Colonic mucosa (tissue), 4 donors: ENCODE measurements at places on chromosomes 2 and 18.

- no peak for DNase-seq
Measured at GRCh38 chr18:45828917-45829811, 3.7 kb downstream of the SIGLEC15 start.

- no peak for DNase-seq
Measured at GRCh38 chr2:117621326-117621725, 193.2 kb upstream of the DDX18 start.

DNA sequence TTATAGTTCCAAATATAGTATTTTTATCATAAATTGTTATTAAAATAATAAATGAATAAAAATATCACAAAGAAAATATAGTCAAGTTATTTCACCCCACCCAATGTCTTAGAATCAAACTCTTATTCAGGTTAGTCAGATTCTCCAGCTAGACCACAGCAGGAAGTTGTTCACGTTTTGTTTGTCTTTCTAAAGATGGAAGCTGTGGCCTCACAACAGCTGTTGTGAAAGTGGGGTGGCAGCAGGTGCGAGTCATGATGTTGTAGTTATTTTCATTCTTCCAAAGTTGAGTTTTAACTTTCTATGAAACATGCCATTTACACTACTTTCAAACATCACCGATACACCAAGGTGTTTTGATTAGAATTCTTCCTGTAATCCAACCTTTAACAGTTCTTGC is 272.9 kb downstream of the SLC8A1 start:
- no peak for DNase-seq

DNA sequence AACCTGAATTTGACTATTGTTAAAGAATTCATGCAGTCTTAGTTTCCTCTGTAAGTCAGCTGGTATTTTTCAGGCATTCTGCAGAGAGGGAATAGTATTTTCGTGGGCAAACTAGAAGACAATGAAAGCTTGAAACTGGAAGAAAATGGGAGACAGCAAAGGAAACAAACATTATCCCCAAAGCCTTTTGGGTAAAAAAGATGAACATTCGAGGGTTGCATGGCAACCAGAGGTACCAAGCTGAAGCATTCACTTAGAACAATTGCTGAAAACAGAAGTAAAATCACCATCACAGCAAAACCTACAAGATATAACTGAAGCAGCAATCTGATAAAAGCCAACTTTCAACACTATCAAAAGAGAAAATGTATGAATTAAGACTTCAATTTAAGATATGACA is 233.7 kb downstream of the SCG2 start:
- DNase-seq = no peak

DNA sequence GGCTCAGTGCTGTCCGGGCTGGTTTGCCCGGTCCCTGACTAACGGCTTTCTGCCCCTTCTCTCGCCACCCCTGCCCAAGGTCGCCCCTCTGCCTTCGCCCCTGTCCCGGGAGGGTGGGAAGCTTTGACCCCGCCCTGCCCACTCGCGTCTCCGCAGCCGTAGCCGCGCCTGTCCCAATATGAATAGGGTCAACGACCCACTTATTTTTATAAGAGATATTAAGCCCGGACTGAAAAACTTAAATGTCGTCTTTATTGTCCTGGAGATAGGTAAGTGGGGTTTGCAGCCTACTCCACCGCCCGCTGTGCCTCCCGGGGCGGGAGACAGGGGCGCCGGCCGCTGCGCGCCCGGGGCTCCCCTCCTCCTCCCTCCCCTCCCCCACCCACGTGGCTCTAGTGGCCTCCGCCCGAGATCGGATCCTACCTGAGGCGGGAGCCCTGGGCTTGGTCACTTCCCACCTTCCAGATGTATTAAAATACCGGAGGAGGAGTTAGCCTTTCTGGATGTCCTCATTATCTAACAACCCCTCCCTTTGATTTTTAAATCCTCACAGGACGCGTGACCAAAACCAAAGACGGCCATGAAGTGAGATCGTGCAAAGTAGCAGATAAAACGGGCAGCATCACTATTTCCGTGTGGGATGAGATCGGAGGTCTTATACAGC is 633 bp downstream of the NABP1 start:
- DNase-seq = peak; percentile 78

DNA sequence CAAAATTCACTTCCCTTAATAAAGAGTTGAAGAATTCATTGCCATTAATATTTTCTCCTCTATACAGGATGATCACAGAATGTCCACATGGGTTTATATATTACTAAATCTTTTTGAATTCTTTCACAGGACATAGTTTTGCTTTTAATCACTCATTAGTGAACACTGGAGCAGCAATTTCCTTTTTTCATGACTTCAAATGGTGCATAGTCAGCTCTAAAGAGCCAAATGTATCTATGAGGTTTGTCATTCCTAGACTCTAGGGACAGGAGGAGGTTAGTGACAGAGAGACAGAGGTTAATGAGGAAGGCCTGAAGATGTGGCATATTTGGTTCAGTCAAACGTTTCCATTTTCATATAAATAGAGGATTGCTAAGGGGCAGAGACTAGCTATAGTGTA is 111.8 kb downstream of the FSHR start:
- DNase-seq = no peak

- DNase-seq = no peak
Measured at GRCh38 chr2:67561457-67561965, 164.4 kb downstream of the ETAA1 start.

GRCh38 chr18:30920351-30920750 is 122.2 kb downstream of the DSC3 start:
- no peak for DNase-seq

- DNase-seq = no peak
Measured at GRCh38 chr2:46353509-46353908, 56.3 kb downstream of the EPAS1 start.

DNA sequence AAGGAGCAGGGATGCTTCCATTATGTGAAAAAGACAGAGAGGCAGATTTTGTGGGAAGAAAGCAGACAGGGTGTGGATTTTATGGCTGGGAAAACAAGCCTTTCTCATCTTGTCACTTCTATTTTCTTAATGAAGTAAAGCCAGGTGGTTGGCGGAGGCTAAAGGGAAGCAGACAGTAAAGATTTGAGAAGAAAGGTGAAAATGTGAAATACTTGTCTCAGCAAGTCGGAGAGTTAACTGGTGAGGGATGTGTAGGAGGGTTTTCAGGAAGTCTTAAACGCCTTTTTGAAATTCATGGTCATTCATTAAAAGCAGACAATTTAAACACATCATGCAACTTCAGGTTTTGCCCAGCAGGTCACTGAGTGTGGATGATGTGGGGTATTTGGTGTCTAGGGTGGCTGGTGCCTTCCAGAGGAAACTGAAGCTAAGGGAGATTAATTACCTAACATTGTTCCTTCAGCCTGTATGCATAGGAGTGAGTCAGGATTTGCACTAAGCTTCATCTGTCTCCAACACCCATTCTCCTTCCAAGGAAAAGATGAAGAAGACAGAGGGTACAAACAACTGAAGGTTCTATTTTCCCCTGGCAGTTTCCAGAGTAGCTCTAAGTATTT is 20.7 kb downstream of the SLC14A2 start:
- DNase-seq = no peak

DNA sequence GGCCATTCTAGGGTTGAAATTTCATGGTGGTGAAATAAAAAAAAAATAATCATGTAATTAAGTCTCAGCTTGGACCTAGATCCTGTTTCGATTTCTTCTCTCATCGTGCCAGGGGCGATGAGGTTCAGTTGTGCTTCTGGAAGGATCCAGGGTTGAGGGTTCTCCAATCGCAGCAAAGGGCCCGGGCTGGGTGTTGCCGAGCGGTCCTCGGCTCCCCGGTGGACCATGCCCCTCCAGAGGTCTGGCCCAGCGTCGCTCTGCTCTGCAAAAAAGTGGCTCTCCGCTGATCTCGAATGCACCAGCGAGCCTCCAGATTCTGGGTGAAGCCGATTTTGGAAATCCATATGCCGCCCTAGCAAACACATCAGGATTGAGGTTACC is 39.0 kb downstream of the EN1 start:
- DNase-seq = no peak

GRCh38 chr2:105808423-105809096 is 63.8 kb downstream of the NCK2 start:
- no peak for DNase-seq

DNA sequence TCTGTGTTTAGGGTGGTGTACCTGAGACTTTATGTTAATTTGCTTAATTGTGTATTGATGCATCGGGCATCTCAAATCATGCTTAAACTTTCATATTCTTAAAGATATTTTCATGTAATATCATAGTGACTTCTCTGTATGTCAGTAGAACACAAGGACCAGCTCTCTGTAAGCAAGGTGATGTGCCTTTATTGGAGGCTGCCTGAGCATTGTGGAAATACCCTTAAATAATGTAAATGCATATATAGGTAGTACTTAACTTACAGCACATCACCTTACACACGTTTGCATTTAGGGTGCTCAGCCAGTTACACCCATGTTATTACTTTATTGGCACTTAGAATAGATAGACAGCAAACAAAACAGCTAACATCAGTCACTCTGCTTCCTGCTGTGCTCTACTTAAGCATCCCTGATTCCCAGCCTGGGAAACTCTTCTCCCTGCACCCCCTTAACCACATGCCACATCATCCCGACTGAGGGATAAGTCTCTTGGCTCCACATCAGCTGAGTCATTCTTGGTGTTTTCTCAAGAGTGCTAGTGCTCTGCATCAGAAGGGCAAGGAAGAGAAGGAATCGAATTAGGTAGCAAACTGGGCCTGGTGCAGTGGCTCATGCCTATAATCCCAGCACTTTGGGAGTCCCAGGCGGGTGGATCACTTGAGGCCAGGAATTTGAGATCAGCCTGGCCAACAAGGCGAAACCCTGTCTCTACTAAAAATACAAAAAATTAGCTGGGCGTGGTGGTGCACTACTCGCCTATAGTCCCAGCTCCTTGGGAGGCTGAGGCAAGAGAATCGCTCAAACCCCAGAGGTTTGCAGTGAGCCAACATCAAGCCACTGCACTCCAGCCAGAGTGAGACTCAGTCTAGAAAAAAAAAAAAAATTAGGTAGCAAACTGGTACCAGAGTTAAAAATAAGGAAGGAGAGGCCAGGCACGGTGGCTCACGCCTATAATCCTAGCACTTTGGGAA is 108.7 kb downstream of the MAP3K20 start:
- DNase-seq = peak; percentile 43

DNA sequence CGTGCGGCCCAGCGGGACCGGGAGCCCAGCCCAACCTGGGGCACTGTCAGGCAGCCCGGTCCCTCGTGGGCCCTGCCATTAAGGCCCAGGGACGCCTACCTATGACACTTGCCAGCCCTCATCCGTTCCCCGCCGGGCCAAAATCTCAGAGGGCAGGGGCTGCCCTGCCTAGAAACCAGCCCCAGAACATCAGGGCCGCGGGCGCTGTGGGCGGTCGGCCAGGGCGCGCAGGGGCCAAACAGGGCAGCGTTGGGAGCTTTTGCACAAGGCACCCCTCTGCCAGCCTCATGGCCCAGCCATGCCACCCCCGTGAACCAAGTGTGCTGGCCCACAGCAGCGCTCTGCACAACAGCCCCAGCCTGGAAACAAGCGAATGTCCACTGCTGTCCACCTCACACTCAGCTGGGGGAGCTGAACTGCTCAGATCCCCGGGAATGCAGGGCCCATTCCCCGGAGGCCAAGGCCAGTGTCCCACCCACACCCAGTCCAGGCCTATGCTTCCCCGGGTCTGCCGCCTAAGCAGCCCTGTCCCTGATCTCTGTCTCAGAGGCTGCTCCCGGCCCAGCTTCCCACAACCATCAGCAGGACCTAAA is 3.5 kb upstream of the NEURL3 start:
- no peak for DNase-seq

GRCh38 chr2:102619414-102620319 is at the start of gene SLC9A2:
Gene SLC9A2, plus strand, starts transcription at chr2:102619553. Its CDS starts 296 bp downstream, at chr2:102619849.
- DNase-seq = peak; percentile 57

DNA sequence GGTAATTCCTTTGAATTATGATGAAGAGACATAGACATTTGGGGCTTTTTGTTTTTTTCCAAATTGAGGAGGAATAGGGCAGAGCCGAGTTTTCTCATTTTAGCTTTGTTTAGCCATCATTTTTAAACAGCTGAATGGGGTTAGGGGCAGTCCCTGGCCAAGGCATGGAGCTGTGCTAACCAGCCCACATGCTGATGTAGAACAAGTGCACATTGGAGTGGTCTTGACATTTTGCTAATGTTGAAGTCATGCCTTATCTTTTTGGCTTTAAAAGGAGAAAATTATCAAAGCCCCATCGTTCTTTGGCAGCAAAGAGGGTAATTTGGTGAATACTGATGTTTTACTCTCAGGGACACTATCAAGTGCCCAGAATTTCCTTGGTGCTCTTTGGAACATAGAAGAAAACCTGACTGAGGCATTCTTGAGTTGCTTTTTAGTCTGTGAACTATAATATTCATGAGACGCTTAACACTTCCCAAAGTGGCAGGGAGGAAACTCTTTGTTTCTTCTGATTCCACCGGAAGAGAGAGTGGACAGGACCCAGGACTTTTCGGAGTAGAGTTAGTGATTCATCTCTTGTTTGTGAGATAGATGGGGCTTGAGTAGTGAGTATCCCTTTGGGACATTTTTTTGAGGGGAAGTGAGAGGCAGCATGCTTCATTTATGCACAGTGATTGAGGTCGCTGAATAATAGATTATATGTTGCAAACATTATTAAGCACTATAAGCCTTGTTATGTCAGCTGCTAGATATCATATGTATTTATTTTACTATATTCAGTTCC is 45.0 kb downstream of the MTA3 start:
- no peak for DNase-seq

DNA sequence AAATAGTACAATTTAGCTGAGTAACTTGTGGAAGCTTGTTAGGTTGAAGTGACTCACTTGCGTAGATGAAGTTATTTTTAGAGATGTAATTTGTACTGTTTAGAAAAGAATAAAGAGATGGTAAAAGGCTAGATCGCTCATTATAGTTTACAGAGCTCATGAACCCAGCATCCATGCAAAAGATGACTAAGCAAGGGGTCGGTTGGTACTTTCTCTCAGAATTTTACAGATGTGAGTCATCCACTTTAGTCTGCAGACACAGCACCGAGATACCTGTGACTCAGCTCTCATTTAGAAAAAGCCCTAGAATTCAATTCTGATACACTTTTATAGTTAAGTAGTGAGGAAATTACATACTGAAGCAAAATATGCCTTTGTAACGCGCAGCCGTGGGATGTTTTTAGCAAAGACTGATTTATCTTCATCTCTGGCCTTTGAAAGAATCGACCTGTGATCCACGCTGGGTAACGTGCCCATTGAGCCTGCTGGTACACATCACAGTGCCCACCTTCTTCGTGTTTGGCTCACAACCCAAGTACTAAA is 116.5 kb upstream of the FOSL2 start:
- no peak for DNase-seq

- no peak for DNase-seq
Measured at GRCh38 chr2:54555318-54555837, 99.3 kb downstream of the SPTBN1 start.

DNA sequence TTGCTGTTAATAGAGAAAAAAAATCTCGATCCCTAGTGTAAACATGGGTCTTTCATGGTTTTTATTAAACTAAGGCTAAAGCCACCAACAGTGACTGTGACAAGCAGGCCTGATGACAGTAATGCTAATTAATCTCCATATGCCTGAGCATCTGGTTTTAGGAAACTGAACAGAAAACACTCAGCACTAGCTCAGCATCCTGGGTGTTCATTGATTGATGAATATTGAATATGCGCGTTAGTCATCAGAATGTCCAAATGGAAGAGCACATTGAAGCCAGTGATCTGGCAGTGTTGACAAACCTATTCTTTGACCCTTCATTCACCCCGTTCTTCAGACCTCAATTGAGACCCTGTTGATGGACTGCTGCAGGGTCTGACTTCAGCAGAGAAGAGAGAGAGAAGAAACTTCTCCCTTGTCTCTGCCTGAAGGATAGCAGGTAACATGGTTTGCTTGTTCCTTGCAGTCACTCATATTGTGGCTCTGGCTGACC is 283.8 kb downstream of the RDH14 start:
- no peak for DNase-seq
